ENCODE measurements at places on chromosomes 3 and 15.

DNA sequence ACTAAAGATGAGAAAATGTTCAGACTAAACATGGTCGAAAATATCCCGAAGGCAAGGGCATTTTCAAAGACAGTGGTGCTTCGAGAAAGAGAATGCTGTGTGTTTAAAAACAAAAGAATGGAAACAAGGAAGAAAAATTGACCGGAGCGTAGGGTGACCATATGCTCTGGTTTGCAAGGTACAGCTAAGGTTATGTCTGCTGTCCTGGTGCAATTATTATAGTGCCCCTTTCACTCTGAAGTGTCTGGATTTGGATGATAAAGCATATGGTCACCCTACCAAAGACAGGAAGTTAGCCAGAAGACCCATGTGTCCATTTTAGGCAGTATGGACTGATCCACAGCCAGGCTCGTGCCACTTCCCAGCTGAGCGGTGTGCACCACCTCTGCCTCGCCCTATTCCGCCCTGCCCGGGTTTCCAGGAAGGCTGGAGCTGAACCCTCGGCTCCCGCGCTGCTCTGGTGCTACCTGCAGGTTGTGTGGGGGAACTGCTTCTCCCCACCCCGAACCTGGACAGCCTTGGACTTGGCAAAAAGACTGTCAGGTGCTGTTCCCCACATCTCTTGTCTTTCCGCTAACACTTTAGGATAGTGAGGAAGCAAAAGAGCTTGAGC lies 25.2 kb downstream of the GOLGA6D start:
- DNase-seq, result no peak

DNA sequence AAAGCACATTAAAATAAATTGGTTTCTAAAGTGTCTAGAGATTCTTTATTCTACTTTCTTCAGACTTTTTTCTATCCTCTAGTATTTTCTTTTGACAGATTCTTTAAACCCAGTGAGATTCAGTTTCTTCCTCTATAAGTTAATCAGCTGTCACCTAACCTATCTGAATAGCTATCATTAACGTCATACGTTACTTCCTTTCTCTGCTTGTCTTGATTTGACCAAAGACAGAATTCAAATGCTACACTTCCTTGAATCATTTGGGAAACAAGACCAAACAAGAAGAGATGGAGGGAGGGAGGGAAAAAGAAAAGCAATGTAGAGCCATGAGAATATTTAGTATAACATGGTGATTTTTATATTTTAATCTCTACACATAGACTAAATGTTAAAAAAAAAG lies 235.2 kb downstream of the NAALADL2 start:
- DNase-seq, result no peak

DNA sequence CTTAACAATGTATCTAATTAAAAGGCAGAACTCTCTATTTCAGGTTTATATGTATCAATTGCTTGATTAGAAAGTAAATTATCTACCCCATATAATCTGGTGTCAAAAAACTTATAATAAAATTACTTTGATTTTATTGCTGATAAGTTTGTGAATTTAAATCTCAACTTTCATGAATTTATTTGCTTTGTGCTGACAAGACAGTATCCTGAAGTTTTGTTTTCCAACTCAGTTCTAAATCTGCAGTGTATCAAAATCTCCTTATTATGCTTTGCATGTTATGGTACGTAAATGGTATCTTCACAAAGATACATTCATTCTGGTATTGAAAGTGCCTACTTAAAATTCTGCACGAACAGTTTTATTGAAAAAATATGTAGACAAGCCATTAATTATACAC lies 78.5 kb upstream of the ZNF717 start:
- DNase-seq, result no peak

GRCh38 chr3:8112587-8112986 lies 389.0 kb upstream of the LMCD1 start:
- no peak for DNase-seq

DNA sequence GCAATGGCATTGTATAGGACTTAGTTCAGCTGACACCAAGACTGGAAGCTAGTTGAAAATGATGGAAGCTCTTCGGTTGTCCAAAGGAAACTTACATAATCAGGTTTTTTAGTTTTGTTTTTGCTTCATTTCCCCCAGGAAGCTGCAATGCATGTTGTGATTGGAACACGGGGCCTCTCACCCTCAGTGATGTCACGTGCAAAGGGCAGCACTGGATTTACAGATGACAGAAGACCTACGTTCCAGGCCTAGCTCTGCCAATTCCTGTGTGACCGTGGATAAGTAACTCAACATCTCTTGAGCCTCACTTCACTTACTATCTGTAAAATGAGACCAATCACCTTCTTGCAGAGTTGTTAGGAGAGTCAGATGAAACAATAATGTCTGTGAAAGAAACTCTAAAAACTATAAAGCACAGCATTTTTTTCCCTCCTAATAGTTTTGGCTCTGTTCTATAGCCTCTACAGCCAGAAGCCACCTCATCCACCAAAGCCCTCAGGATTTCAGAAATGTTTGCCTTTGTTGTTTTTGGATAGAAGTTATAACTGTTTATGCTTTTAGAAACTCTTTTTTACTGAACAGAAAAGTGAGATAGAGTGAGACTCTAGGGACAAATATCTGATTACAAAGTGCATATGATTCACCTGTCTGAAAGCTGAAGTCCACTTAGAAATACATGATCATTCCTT lies 4.6 kb downstream of the RBSN start:
- DNase-seq, result no peak

DNA sequence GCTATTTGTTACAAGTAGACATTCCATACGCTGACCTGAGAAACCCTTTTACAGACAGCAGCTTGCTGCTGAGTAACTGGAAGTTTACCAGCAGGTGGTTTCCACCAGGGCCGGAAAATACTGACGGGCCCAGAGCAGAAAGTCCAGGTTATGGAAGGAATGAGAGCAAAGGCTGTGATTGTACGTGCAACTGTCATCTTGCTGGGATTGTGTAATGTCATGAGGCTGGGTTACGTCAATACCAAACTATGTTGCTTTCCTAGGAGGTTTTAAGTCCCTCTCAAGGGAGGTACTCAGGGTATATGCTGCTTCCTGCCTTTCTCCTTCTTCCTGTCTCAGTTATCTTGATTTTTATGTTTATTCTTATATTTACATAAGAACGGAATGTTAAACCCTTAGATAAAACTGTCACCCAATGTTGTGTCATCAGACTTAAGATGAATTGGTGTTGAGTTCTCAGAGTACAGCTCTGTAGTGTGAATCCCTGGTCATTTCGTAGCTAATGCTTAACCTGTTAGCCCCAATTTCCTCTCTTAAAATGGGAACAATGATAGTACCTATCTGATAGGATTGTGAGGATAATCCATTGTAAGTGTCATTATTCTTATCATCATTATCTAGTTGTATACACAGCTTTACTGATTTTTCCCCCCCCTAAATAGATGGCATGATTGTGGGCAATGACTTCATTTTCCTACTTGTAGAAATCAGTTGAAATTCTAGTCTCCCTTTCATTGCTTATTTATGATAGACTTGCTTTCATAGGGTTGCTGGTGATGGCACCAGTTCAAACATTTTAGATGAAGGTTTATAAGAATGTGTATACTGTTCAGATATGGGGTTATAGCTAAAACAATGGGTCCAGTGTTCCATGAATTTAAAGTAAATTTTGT lies 101.4 kb downstream of the FNDC3B start:
- DNase-seq, result no peak

DNA sequence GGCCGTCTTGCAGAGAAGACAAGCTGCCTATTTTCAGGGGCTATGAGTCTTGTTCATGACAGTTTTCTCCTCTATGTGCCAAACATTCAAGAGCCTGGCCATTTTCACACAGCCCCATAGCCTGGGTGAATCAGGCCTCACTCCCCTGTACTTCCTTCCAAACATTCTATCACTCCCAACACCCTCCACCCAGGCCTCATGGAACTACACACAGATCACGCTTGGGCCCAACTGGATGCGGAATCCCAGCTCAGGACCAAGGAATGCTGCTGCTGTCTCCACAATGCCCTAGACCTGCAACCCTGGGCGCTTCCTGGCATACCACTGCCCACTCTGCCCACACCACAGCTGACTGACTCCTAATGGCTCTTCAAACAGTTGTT lies 39.4 kb upstream of the PCSK6 start:
- DNase-seq, result no peak

DNA sequence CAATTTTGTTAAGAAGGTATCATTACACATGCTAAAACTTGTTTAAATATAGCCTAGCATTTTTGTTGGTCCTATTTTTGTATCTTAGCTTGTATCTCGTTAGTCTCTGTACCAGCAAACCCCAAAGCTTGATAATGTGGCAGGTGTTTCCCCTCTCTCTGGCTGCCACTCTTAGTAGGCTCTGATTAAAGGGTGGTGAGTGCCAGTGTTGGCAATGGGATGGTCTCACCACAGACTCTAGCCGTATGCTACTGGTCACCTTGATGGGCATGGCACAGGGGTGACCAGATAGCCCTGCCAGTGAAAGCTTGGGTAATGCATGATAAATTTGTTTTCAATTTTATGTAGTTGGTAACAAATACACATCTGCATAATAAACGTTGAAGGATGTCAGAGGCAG lies 188.3 kb downstream of the CFAP20DC start:
- no peak for DNase-seq
